Kidney glomerular epithelial cell (primary cell): ENCODE measurements at places on chromosomes 1 and 21.

- DNase-seq, result no peak
Observed at GRCh38 chr1:211337430-211338223, 11.0 kb downstream of the TRAF5 start.

GRCh38 chr1:15094719-15095495, 58.6 kb upstream of the TMEM51 start:
- no peak for DNase-seq

DNA sequence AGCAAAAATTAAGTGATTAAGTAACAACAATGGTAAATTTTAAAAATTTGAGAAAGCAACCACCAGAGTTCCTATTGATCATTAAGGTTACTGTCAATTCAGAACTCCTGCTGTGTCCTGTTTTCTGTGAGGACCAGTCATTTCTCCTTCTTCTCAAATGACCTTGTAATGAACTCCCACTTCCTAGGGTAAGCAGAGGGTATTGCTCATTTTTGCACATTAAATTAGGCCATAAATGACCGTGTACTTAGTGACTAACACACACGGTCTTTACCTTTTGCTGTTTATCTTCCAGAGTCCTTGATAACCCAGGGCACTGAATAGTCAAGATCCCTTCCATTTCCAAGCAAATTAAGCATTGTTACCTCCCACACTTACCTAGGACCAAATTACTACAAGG, 227.5 kb upstream of the LYPLAL1 start:
- no peak for DNase-seq

GRCh38 chr1:63799820-63800219, 26.0 kb downstream of the ROR1 start:
- DNase-seq, result no peak

DNA sequence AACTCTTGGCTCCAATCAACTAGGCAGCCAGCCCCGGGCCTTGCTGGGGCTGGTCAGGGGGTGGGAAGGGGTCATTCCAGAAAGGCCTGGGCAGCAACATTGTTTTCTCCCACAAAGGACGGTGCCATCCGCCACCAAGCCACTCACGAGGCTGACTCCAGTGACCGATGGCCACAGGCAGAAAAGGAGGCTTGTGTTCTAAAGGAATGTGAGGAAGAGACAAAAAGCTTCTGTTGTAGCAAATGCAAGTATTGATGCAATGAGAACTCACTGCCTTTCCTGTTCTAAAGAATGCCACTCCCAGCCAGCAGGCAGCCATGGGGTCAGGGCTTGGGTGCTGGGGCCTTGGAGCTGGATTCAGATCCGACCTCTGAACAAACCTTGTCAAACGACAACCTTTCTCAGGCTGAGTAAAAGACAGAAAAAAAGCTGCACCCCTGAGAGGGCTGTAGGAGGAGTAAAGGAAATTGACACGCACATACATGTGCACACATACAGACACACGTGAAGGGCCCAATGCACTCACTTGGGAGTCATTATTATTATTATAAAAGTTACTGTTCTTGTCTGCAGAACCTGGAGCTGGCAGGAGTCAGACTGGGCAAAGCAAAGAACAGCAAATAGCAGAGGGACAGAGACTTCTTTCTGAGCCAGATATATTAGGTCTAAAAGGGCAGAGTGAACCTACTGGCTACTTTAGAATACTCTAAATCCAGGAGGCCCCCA, 13.9 kb upstream of the PRMT2 start:
- no peak for DNase-seq

GRCh38 chr21:37159949-37160348, 86.9 kb downstream of the TTC3 start:
- no peak for DNase-seq

DNA sequence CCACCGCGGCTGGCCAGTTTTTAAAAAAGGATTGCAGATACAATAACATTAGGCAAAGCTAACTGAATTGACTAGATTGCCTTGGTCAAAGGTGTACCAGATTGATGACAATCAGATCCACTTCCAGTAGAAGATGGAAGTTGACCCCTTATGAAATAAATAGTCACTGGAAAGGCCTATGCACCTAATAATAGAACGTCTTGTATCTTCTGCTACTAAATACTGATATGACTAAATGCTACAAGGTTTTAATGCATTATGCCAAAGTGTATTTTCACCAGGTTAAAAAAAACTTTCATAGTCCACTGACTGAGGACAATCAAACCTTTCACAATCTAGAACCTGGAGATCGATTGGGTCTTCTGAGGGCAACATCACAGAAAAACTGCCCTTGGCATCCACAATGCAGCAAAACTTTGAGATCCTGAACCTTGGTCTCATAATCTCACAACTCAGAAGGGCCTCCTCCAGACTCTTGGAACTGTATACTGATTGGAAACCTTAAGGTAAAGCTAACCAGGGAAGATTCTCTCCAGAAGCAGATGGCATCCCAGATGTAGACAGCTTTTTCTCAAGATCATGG, 7.8 kb upstream of the RBBP5 start:
- no peak for DNase-seq

- DNase-seq, result no peak
Observed at GRCh38 chr1:156276966-156277381, 5.7 kb downstream of the SMG5 start.

DNA sequence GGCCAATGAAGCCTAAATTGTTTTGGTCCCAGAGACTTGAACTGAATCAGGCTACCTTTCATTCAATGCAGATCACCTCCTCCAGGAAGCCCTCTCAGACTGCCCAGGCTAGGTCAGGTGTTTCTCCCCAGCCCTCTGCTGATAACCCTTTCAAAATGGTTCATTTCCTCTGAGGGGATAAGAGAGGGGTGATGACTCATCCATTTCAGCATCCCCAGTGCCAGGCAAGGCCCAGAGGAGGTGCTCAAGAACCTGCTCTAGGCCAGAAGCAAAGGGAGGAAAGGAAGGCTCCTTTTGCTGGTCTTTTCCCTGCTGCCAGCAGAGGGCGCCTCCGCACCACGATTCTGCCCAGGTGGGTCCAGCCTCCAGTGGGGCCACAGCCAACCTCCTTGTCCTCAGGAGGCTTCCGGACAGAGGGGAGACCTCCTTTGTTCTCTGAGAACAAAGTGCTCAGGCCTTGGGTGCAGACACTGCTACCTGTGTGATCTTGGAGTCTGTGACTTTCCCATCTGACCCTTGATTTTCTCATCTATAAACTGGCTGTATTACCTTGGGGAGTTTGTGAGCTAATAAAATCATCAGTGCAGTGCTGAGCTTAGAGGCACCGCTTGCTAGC, 45.3 kb upstream of the ARHGEF10L start:
- peak; percentile 43 for DNase-seq

DNA sequence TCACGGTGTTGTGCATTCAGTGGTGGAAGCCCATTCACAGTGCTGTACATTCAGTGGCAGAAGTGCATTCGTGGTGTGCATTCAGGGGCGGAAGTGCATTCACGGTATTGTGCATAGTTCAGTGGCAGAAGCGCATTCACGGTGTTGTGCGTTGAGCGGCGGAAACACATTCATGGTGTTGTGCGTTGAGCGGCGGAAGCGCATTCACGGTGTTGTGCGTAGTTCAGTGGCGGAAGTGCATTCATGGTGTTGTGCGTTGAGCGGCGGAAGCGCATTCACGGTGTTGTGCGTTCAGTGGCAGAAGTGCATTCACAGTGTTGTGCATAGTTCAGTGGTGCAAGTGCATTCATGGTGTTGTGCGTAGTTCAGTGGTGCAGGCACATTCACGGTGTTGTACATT, 60.6 kb downstream of the PCNT start:
- no peak for DNase-seq

DNA sequence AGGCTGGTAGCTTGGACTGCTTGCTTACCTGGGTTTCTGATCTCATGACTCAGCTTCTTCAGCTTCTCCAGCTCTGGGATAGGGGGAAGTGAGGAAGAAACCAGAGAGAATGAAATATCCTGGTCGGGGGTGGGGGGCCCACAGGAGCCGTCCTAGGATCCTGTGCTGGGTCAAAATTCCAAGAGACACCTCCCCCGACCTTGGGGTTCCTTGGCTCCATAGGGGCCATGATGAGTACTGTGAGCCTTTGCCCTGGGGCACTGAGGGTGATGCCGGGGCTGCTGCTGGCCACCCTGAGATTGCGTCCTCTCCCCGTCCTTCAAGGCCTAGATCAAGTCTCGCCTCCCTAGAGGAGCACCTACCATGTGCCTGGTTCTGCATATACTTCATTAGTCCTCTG, 40.0 kb downstream of the MYOM3 start:
- DNase-seq, result no peak

DNA sequence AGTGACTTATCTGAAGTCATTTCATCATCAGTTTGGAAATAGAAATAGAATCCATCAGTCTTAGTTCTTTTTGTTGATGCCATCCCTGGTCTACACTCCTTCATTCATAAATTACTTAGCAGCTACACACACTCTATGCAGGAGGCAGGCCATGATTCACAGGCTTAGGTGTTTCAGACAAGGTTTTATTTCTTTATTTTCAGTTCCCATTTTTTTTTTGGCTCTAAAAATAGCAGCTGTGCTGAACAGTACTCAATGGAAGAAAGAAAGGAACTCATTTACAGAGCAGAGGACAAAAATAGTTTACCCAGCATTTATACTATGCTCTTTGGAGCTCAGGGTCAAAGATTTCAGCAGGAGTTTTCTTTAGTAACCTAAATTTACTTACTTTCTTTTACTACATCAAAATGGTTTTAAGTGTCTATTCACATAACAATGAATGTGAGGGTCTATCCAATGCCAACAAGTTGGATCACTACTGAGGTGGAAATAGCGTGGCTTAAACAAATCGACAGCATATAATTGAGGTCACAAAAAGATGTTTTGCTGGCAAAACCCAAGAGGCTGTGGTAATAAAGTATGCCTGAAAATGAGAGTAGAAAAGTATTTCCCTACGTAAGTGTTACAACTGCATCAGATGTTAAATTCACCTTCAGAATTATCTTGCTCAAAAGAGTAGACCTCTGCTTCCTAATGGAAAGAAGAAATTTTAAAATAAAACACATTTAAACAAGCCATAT, 7.7 kb downstream of the KRTAP19-8 start:
- DNase-seq, result no peak

GRCh38 chr1:67722292-67722944, 37.4 kb downstream of the GADD45A start:
- DNase-seq, result no peak

- DNase-seq, result no peak
Observed at GRCh38 chr1:102853136-102853535, 255.2 kb downstream of the COL11A1 start.

DNA sequence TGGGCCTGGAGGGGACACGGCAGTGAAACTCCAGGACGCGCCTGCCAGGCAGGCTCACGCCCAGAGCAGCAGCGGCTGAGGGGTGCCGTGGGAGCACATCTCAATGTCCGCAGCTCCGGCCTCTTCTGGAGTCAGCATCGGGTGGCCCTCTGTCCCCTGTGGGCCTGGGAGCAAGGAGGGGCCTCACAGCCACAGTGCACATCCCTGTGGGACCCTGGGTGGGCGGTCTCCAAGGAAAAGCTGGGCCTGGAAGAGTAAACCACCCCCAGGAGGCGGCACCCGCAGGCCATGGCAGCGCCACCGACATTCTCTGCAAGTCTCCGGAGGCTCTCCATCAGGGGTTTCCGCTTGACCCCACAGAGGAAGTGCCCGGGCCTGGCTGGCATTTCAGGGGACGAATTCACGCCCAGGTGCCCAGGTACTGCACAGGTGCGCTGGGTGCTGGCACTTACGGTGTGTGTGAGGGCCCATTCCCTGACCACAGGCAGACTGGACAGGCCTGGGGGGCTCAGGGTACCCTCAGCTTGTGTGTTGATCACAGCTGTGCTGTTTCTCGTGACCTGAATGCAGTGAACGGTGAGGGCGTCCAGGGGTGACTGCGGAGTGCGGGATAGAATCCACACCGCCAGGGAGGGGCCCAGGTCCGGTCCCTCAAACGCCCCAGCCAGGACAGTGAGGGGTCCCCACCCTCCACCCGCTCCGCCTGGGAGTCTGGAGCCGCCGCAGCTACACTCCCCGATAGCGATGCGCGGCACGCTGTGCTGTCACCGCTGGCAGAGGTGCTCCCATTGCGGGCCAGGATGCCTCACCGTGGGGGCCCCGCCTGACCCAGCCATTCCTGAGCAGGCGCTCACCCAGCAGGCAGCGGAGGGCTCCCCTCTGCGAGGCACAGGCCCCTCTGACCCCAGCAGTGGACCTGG, 16.6 kb upstream of the RNF223 start:
- no peak for DNase-seq

DNA sequence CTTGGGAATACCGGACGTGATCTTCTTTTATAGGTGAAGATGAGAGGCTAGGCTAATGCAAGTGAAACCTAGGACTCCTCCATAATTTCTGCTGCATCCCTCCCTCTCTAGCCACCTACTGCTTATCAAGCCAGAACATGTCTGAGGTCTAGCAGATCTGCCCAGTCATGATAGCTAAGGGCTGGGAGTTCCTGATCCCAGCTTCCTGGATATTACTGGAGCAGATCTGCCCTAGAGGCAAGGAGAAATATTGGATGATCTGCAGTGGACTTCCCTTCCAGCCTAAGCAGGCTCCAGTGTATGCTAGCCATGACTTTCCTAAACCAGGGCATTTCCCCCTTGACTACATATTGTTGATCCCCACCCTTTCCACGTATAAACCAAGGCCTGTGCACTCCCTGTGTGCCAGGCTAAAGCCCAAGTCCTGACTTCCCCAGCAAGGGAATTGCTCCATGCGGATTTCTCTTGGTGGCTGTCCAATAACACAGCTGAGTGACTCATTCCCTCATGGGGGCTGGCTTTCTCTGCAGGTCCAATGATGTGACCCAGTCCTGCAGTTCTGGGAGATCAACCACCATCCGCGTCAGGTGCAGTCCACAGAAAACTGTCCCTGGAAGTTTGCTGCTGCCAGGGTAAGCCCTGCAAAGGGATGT, 15.5 kb upstream of the SARS1 start:
- DNase-seq, result peak; percentile 51

DNA sequence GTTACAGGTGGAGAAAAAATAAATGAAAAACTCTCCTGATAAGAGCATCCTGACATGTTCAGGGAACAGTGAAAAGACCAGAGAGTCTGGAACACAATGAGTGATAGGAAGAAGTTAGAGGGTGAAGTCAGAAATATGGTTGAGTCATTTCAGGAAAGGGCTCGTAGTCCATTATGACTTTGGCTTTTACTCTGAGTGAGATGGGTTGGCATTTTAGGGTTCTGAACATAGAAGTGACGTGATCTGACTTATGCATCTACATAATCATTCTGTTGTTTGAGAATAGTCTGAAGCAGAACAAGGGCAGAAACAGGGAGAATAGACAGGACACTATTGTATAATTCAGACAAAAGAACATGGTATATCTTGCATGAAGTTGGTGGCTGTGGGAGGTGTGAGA, 5.8 kb downstream of the HMCN1 start:
- no peak for DNase-seq

GRCh38 chr1:162023181-162023546, 505 bp downstream of the OLFML2B start:
- DNase-seq, result no peak

- DNase-seq, result no peak
Observed at GRCh38 chr21:38848187-38848609, 42.5 kb downstream of the ETS2 start.

DNA sequence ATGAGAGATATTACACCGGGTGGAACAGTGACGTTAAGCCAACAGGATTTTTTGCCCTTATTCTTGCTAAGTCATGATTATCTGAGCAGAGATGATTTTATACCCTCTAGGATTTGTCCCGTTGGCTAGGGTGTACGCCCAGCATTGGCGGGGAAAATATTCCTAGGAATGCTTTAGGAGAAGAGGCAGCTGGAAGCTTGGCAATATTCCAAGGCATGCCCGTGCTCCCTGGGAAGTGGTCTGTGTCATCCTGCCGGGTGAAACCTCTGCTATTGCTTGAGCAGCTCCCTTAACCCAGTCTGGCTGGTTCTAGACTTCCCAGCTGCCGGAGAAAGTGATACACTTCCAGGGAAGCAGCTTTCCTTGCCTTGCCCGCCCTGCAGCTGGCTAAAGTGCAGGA, 16.2 kb downstream of the CHRNB2 start:
- no peak for DNase-seq
